Placental pericyte (primary cell): ENCODE measurements at places on chromosomes 1 and 21. TPM values are rescaled to one million over a fixed set of nuclear protein-coding genes. Genes with fewer than 3 reads are reported as not detected.

The TAS1R3 gene
- total RNA-seq: 0.14 and 1.3 TPM in 2 replicates

The MYOC gene
- total RNA-seq: not detected in 2 replicates

The OR2L3 gene
- not detected in 2 replicates for total RNA-seq

The KCNJ6 gene
- 0.14 and 0.22 TPM in 2 replicates for total RNA-seq

The SERPINC1 gene
- total RNA-seq: 0.43 TPM in 1 of 2 replicates, not detected in the other

The CHIA gene
- total RNA-seq: not detected in 2 replicates

The TMEM200B gene
- 9.4 and 14.2 TPM in 2 replicates for total RNA-seq

The C1QTNF12 gene
- 0.44 and 1.3 TPM in 2 replicates for total RNA-seq

The OR2W3 gene
- total RNA-seq: 1.4 and 1.8 TPM in 2 replicates

The C1orf56 gene
- 2.9 and 3.3 TPM in 2 replicates for total RNA-seq

The FAM78B gene
- 0.29 TPM in 1 of 2 replicates, not detected in the other for total RNA-seq

The ITLN1 gene
- not detected in 2 replicates for total RNA-seq

The IL23R gene
- total RNA-seq: not detected in 2 replicates

The RNU5D-1 gene
- not detected in 2 replicates for total RNA-seq

The IVL gene
- 0.14 TPM in 1 of 2 replicates, not detected in the other for total RNA-seq

The REN gene
- total RNA-seq: 0.29 and 0.66 TPM in 2 replicates

The KRTAP11-1 gene
- not detected in 2 replicates for total RNA-seq
